ENCODE measurements at places on chromosomes 2 and 18.
A peak's percentile ranks its signal among the peaks of the same experiment; 100 is the strongest.

DNA sequence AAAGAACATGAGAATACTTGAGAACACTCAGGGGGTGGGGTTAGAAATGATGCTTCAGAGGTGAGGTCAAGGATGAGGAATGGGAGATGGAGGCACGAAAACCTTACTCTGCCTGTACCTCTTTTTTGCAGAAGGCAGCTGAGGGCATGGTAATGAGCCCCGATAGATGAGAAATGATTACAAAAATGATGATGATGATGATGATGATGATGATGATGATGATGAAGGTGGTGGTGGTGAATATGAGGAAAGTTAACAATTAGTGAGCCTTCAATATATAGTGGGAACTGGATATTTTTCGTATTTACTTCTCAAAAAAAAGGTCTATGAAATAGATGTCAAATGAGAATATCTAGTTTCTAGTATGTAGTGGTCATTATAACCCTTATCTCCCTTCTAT lies 584.3 kb downstream of the EPHA4 start:
- DNase-seq = no peak

GRCh38 chr2:109448207-109448606 lies 165.6 kb downstream of the SEPTIN10 start:
- DNase-seq = no peak

- no peak for DNase-seq
These were observed 21.5 kb upstream of the TXNL4A start for GRCh38 chr18:80009661-80010550.

GRCh38 chr2:14306268-14306861 lies 326.2 kb upstream of the LRATD1 start:
- DNase-seq = no peak

GRCh38 chr2:26595146-26595545 lies 46.0 kb downstream of the CIB4 start:
- no peak for DNase-seq

GRCh38 chr2:15072836-15073235 lies 440.3 kb downstream of the LRATD1 start:
- DNase-seq = no peak

- no peak for DNase-seq
These were observed 40.7 kb upstream of the KLF11 start for GRCh38 chr2:10002681-10003080.

GRCh38 chr18:63444580-63444979 lies 22.3 kb upstream of the VPS4B start:
- no peak for DNase-seq

DNA sequence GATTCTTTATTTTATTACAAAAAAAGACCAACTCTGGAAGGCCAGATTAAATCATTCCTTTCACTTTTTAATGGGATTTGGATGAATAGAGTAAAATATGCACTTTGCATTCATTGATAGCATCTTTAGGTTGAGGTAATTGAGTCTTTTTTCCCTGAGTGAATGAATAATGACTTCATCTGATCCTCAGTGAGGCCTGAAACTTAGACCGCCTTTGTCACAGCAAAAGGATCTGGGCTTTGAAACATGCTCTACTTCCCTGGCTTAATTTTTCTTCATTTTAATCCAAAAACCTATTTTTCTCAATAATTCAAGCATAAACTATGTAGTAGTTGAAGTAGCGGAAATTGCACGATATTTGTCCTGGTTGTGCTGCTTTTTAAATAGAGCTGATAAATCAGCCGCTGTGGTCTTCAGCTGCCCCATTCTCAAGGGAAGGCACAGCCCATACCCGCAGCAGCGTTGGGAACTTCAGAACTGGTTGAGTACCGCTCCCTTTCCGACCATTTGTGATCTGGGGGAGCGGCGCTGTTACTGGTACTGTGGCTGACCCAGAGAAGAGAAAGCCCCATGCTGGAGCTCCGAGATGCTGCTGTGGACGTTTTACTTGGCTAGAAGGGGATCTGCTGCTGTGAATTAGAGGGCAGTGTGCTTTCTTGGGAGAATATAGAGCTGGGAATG lies 145.3 kb upstream of the NFATC1 start:
- DNase-seq = no peak

DNA sequence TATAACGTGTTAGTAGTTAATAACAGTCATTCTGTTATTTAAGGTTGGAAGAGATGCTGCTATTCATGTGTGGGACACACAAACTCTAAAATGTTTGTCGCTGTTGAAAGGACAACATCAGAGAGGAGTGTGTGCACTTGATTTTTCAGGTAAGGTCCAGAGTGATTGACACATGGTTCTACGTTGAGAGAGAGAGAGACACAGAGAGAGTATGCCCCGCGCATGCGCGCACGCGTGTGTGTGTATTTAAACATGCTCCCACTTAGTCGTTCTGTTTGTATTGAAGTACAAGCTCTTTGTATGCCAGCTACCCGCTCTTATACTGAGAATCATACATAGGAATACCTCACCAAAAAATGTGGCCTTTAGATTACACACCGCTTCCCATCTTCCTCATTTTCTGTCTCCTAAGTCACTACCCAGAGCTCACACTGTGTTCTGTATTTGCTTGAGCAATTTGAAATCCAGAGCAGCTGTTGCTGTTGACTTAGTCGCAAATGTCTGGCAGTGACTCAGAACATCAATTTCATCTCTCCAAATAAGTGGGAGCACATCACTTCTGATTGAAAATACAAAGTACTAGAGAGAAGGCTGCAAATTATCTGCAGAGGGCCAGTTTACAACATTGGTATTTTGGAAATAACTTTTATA lies 148.1 kb downstream of the EML6 start:
- DNase-seq = no peak

DNA sequence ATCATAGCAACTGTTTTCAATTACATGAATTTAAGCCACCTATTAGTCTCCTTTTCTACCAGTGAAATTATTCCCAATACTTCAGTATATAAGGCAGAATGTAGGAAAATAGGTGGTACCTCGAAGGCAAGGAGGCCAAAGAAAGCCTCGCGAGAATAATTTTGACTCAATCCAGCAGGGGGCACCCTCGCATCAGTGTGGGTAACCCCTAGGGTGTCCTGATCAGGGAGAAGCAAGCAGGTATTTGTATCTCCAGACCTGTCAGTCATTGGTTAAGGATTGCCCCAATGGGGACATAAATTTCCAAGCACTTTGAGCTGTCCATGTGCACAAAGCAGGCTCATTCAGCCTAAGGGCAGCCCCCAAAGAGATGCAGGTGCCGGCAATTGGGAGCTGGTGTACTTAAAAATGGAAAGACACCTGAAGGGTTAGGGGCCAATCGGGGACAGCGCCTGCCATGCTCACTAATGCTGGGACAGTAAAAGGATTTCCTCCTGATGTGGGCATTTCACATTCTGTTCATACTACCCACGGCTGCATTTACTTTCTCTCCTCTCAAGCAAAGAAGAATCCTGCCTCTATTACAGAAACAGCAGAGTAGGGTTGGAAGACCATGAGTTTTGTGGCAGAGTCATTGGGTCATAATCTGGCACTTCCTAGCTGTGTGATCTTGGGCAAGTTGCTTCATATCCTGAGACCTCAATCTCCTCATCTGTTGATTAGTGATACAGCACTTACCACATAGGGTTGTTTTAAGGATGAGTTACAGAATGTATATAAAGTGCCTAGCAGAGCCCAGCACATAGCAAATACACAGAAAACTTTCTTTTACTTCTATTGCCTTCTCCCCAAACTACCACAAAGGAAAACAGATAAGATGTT lies 136.1 kb downstream of the ICOS start:
- DNase-seq = peak; percentile 40

DNA sequence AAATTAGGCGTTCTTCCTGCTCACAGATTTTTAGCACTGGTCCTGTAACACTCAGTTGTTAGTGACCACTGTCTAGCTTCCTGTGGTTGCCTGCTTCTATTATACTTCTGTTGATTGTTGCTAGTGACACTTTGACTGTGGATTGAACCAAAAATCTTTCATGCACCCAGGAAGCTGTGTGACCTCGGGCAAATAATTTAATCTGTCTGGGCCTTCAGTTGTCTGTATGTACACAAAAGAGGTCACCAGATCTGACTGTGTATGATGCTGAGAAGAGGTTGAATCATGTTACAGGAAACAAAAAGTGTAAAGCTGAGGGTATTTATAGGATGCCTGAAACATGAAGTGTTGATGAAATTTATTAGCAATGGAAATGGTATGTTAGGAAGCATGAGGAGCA lies 12.7 kb downstream of the ICOS start:
- DNase-seq = no peak

DNA sequence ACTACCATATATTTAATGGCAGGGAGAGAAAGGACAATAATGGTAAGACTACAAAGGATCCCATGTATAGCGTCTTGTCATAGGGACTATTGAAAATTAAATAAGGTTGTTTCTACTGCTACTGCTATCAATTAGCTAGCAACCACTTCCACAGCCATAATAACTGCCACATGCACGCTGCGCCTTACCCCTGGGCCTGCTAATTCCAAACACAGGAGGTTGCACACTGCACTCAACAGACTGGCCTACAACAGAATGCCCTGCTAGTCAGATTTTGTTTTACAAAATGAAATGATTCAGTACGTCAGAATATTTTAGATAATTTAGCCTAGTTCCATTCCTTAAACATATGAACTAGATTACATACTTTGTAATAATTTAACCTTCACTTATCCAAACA lies 121.0 kb upstream of the SMAD7 start:
- DNase-seq = no peak

DNA sequence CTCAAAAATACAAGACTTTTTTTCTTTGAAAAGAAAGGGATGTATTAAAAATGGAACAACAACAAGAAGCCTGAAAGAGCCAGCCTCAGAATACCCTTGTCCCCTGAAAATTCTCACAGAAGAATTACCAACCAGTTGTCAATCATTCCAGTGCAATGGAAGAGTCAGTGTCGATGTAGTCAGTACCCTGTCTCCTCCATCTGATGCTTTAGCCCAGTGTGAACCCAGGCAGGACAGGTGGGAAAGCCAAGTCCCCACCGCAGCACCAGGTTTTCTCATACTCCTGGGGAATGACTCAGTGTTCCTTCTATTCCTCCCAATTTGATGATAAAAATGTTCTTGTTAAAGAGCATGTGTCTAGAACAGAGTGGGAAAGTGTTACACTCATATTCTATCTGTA lies 332.0 kb upstream of the CHAC2 start:
- DNase-seq = no peak

DNA sequence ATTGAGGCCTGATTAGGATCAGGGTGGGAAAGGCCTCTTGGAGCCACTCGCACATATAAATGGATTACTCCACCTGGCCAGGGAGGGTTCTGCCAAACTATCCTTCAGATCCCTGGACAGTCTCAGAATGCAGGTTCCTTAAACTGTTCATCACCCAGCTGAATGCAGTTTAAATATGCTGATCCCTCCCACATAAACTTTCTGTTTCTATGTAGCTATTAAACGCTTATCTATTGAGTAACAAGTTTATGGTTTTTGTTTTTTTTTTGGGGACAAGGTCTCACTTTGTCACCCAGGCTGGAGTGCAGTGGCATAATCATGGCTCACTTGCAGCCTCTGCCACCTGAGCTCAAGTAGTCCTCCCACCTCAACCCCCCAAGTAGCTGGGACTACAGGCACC lies 1.9 kb downstream of the CAD start:
- DNase-seq = no peak

DNA sequence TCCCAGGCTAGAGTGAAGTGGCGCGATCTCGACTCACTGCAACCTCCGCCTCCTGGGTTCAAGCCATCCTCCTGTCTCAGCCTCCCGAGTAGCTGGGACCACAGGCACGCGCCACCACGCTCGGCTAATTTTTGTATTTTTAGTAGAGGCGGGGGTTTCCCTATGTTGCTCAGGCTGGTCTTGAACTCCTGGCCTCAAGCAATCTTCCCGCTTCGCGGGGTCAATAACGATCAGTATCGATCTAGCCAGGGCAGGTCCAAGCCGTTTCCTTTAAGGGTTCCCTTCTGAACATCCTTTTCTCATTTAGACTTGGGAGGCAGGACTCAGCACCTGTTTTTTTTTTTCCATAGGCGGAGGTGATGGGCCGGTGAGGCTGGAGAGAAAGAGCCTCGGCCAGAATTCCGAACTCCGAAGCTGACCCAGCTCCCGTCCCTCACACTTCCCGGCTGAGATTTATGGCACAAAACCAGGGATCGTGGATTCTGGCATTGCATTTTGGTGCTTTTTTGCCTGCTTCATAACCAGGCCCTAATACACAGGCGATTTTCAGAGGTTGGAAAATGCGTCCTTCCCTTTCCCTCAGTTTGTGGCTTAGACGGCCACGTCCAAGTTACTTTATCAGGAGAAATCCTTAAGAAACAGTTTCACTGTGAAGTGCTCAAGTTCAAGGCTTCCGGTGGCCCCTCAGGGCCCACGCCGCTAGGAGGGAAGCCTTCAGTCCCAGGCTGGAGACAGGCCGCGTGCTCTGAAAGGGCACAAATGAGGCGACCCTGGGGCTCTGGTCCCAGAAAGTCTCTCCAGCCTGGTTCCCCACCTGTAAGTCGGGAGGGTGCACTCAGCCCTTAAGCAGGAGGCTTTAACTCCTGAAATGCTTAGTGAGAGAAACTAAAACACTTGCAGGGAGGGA lies 998 bp upstream of the SLC66A3 start:
- no peak for DNase-seq

- DNase-seq = no peak
These were observed 277.5 kb downstream of the AFF3 start for GRCh38 chr2:99864561-99865553.

- DNase-seq = no peak
These were observed 95.8 kb downstream of the TGOLN2 start for GRCh38 chr2:85231952-85232351.

GRCh38 chr2:105329197-105329554 lies 359 bp downstream of the TGFBRAP1 start:
- DNase-seq = no peak

DNA sequence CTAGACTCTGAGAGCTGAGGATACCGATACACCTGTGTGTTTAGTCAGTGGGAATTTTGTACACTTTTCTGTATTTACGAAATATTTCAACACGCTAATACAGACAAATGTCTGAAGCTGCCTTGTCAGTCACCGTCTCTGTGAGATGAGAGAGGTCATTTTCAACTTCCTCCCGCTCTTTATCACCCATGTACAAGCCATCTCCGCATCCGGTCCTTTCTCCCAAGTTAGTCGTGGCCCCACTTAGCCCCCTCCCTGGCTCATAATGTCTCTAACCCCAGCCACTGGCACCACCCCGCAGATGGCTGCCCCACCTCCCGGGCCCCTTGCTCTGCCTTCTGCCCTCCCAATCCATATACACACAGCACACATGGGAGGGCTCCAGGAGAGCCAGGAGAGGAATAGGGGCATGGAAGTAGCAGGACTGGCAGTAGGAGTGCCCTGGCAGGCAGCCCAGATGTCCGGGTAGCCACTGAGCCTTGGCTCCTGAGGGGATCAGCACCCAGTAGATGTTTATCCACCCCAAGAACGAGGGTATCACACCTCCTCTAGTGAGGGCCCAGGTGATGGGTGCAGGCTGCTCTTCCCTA lies 2.0 kb upstream of the RUFY4 start:
- DNase-seq = no peak

DNA sequence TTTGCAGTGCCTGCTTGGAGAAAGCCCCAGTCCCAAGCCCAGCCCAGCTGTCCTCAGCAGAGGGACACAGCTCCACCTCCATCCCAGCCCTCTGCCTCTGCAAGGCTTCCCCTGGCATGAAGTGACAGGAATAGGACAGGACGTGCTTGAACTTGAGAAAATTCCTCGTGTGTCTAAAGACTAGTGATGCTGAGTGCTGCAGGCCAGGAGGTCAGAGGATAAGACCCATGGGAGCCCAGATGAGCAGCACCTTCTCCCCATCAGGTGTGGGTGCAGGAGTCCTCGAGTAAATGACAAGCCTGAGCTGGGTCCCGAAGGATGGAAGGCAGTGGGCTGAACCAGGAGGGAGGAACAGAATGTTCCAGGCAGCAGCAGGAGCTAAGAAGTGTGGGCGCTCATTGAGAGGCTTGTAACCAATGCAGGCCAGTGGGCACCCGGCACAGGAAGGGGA lies 67.8 kb upstream of the UXS1 start:
- DNase-seq = no peak

- no peak for DNase-seq
These were observed 37.8 kb upstream of the CCDC195 start for GRCh38 chr2:224753743-224754540.

Data from T-helper 9 cell (primary cell).